NCI-H345 (cell line): ENCODE measurements at places on chromosomes 1 and 21.
A peak's percentile ranks its signal among the peaks of the same experiment; 100 is the strongest.

- DNase-seq, result no peak
These were observed 404.3 kb downstream of the MATN1 start for GRCh38 chr1:30318864-30319718.

DNA sequence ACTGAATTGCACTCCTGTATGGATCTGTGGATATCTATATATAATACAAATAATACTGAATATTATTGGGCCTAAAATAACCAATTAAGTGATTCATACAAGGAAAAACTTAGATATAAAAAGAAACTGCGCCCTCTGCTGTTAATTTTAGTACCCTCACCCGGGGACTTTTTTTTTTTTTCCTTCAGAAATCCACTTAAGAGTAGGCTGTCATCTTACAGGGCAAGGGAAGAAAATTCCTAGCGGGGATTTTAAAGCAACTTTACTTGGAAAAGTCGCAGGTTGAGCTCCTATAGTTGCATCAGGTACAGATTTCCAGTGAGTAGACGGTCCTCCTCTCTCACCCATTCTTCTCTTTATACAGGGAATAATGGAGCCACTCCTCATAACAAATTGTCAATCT, 1.3 kb downstream of the NTNG1 start:
- peak; percentile 83 for DNase-seq

- DNase-seq, result no peak
These were observed 44.8 kb upstream of the SPOCD1 start for GRCh38 chr1:31860581-31860980.

DNA sequence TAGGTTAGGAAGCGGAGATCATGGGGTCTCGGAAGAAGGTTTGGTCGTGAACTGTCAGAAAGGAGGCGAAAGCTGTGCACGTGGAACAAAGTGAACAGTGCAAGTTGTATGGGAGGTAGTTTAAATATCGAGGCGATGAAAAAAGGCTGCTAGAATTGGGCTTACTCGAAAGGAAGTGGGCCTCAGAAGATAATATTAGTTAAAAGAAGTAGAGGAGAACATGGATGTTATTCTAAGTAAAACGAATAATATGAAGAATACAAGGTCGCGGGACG, 571 bp downstream of the WDR3 start:
- no peak for DNase-seq

DNA sequence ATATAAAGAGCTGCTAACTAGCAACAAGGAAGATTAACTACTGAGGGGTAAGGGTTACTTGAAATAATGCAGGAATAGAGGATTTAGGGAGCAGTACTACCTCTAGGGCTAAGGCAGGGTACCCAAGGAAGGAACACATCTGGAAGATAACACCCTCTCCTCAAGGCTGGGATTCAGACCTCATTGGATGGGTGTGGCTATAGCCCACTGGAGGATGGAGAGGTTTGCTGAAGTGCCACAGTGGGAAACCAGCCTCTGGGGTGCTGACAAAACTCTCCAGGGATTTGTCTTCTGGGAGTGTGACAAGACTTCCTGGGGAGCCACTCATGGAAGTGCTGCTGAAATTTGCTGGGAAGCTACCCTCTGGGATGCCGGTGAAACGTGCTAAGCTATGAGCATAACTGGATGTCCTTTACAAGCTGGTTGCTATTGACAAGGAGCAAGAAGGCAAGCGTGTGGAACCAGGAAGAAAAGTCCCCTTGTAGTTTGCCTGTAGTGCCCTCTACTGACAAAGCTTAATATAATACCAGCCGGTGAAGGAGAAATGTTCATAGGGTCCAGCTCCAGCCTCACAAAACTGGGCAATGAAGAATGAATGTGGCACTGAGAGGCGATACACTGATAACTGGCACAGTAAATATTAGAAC, 122.8 kb upstream of the USP24 start:
- DNase-seq, result peak; percentile 15

- DNase-seq, result peak; percentile 9
These were observed 29.4 kb downstream of the FRRS1 start for GRCh38 chr1:99737016-99737415.

- peak; percentile 48 for DNase-seq
These were observed 711 bp downstream of the GADD45A start for GRCh38 chr1:67685558-67686266.

DNA sequence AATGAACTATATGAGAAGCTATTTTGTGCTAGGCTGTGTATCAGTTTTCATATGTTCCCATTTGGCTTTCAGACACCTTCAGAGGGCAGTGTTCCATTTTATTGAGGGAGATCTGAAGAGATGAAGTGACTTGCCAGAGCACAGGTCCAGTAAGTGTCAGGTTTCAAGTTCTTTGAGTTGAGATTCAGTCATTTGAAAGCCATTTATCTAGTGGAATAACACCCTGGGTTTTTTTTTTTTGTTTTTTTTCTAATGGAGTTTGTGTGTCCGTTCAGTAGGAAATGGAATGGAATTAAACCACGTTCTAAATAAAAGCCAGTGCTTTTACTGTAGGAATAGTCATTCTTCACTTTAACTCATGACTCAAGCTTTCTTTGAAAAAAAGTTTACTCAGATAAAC, 652.9 kb upstream of the USP24 start:
- peak; percentile 29 for DNase-seq

DNA sequence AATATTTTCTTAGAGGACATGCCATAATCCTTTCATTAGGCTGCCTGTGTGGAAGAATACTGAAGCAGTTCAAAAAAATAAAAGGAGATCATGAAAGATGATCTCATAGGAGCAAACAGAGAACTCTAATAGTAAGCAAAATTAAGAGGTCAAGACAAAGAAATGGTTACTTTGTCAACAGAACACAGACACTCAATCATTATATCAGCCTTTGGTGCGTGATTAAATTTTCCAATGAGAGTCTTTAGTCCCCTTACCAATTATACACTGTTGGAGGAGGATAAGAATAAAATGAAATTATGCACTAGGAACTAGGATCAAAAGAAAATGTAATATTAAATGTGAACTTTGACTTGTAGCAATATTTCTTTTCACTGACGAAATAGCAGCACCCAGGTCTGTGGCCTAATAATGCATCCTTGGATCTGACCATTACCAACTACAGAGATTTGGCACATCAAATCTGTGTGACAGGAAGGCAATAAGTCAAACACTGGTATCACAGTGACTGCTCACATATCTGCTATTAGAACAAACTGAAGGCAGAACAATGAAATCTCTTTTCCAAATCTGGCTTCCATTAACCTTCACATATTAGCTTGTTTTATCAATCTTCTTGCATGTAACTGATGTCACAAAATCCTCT, 1812.9 kb downstream of the PLA2G4A start:
- no peak for DNase-seq

DNA sequence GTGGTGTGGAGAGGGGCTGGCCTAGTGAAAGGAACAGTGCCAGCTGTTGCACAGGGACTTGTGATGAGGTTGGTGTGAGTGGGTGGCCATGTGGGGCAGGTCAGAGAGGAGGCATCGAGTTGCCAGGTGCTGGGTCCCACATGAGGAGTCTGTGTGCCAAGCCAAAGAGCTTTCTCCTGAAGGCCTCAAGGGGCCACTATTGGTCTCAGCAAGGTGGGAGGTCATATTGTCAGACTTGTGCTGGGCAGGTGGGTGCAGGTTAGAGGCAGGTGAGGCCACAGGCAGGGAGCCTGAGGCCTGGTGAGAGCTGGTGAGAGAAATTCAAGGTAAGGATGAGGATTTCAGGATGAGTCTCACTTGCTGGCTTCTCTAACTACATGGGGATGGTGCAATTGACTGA, 256.8 kb downstream of the DISC1 start:
- no peak for DNase-seq

GRCh38 chr1:110548381-110548780, 29.4 kb upstream of the KCNA10 start:
- peak; percentile 23 for DNase-seq

DNA sequence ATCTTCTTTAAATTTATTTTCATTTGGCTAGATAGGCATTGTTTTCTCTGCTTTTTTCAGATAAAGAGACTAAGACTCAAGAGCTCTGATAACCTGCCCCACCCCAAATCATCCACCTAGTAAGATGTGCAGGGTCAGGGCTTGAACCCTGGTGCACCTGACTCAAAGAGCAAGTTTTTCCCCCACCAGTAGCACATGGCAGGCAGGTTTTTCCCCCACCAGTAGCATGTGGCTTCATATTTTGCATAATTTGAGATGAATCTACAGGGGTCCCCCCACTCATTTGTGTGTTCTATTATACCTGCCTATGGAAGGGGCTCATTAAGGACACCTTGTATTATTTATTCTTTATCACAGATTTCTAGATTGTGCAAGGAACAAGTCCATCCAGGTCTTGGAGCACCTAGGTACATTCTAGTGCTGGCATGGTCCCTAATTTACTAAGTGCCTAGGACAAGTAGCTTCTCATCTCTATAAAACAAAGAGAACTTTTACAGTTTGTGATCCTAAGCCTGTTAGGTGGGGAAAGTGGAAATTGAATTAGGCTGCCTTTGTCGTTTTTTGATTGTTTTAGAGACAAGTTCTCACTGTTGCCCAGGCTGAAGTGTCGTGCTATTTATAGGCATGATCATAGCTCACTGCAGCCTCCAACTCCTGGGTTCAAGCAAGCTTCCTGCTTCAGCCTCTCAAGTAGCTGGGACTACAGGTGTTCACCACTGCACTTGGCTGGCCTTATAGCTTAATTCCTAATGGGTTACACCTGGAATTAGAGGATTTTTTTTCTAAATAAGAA, 13.2 kb upstream of the CTSE start:
- DNase-seq, result no peak

GRCh38 chr1:53310847-53311681, 16.8 kb downstream of the LRP8 start:
- DNase-seq, result no peak

GRCh38 chr1:15858672-15859372, 11.3 kb downstream of the SPEN start:
- DNase-seq, result no peak

DNA sequence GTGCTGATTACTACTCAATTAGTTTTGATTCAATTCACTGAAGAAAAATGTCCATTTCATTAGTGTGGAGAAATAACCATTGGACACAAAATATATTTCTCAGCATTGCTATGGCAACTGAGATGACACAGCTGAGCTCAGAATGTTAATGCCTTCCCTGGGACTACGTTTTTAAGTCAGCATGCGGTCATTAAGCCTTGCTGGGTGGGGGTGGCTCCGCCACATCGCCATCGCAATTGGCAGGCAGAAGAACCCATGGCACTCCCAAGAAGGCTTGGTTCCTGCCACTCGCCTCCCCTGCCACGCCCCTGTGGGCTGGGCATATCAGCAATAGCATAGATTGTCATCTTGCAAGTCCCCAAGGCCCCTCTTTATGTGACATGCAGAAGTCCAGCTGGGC, 256.7 kb upstream of the CAMK1G start:
- DNase-seq, result no peak

DNA sequence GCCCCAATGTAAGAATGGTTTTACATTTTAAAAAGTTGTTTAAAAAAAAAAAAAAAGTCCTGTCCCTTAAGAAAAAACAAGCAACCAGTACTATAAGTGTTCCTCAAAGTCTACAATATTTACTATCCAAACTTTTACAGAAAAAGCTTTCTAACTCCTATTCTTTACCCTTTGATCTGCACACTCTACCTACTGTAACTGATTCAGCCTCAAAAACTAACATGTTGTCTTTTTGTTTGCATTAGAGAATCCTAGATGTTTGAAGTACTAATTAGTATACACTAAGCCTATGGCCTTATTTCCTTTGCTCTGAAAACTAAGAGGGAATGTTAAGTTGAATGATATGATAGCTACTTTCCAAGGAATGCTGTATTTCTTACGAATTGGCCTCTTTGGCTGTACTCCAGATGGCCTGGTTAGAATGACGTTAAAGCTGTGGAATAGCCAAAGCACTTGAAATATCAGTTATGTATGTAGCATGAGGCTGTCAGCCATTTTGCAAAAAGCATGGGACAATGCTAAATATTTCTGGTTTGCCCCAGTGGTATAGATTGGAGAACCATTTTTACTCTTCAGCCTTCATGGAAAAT, 234.8 kb downstream of the GPR52 start:
- DNase-seq, result no peak

DNA sequence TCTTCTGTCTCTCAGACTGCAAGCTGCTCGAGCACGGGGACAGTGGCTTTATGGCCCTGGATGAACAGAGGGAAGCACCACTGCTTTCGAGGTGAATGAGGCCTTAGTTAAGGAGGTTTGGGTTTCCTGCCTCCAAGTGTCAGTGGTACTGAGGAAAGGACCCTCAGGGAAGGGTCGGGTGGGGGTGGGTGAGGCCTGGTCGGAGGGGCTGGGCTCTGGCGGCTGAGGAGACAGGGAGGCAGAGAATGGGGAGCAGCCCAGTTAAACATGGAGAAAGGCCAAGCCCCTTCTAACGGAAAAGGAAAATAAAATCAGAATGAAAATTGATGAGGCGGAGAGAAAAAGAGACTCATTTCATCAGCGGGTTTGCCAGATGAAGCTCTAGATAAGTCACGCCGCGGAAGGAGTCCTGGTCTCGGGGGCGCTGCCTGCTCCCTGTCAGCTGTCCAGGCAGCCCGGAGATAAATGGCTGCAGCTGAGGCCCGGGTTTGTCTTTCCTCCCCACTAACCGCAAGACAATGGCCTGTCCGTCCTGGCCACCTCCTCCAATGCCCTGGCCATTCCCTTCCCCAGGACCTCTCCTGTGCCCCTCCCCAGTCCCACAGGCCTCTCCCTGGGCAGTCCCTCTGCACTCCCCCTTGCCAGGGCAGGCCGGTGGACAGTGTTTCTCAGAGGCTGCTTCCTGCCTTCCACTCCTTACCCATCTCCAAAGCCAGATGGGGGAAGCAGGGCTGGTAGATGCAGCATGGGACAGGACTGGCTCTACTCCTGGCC, 55.2 kb downstream of the LRRN2 start:
- DNase-seq, result no peak

GRCh38 chr1:26938659-26939025, 17.1 kb downstream of the NUDC start:
- no peak for DNase-seq

GRCh38 chr1:153733970-153734369, 6.1 kb downstream of the INTS3 start:
- DNase-seq, result peak; percentile 76

DNA sequence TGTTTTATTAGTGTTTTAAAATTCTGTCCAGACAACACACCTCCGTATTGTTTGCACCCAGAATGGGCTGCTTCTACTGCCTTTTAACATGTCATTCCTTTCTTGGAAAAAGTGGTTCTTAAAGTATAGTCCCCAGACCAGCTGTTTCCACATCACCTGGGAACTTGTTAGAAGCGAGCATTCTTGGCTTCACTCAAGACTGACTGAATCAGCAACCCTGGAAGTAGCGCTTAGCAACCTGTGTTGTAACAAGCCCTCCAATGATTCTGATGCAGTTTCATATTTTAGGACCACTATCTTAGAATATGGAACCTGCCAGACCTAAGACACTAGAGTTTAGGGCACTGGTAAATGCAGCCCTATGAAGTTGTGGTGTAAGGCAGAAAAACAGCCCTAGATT, 6.0 kb upstream of the PPIE start:
- no peak for DNase-seq

GRCh38 chr1:201015551-201016091, 7.9 kb downstream of the KIF21B start:
- no peak for DNase-seq

GRCh38 chr1:37945743-37946702, 830 bp downstream of the INPP5B start:
- DNase-seq, result no peak
